ENCODE measurements at places on chromosomes 13 and 19. TPM values are rescaled to one million over a fixed set of nuclear protein-coding genes. Genes with fewer than 3 reads are reported as not detected.
A peak's percentile ranks its signal among the peaks of the same experiment; 100 is the strongest.

Gene RAB20
- 4.5 TPM for polyA plus RNA-seq

Gene PAN3
- 2.8 TPM for polyA plus RNA-seq

Gene ADGRE1
- polyA plus RNA-seq: 2.5 TPM

Gene ZNF548
- polyA plus RNA-seq: 16.5 TPM

Gene NCCRP1
- not detected for polyA plus RNA-seq

DNA sequence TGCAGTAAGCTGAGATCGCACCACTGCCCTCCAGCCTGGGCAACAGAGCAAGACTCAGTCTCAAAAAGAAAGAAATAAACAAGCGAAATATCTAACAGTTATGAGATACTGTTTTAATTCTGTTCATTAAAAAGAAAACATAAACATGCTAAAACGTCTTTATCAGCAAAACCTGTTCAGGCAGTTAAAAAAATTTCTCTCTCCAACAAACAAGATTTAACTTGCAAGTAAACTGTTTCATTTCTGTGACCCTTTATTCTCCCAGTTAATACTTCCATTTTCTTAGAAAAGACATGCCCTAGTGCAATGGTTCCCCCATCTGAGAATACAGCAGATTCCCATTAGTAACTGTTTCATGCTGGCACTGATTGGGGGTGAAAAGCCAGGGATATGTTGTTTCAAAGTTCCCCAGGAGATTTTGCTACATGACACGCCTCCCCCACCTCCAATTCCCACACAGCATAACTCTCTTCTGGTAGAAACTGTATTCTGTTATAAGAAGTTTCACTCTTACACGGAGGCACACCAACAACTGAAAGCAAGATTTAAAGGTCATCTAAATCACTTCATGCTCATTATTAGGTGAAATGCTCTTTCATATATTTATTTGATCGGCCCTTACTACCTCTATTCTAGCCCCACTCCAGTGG is 24.4 kb downstream of the ELF1 start:
- H3K27ac ChIP-seq: peak overlapping the region; percentile 93
- H3K4me3 ChIP-seq: peak overlapping the region; percentile 57
- DNase-seq: no peak
- H3K36me3 ChIP-seq: no peaks in the 10 kb centered on the region
- H3K27me3 ChIP-seq: no peaks in the 10 kb centered on the region

GRCh38 chr19:6038634-6039405 is 60.9 kb upstream of the RANBP3 start:
- H3K36me3 ChIP-seq: peaks cover 4% of the 10 kb centered on the region
- no peak for DNase-seq
- H3K4me1 ChIP-seq: no peaks in the 10 kb centered on the region
- H3K27me3 ChIP-seq: no peaks in the 10 kb centered on the region

DNA sequence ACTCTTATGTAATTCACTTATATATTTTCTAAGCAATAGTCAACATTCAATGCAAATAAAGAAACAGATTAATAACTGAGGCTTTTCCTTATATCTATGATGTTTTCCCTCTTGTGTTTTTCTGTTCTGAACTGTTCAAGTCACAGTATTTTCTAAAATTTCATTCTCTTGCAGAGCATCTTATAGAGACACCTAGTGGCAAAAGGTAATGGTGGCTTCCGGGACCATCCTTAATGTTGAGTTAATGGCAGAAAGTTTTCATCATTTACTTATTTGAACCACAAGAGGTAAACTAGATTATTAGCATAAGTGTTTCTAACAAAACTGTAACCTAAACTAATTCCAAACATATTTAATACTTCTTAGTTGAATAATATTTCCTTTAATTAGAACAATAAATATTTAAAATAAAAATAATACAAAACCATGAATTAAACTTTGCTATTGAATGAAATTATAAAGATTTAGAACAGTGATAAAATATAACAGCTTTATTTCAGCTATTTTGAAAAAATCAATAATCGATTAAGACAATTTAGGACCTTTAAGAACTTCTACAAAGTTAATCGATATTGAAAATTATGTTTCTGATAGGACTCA is 1.7 kb upstream of the SLITRK5 start:
- peaks cover 32% of the 10 kb centered on the region for H3K27me3 ChIP-seq
- H3K4me3 ChIP-seq: no peak overlapping the region
- no peak for DNase-seq
- H3K4me1 ChIP-seq: peaks cover 25% of the 10 kb centered on the region

DNA sequence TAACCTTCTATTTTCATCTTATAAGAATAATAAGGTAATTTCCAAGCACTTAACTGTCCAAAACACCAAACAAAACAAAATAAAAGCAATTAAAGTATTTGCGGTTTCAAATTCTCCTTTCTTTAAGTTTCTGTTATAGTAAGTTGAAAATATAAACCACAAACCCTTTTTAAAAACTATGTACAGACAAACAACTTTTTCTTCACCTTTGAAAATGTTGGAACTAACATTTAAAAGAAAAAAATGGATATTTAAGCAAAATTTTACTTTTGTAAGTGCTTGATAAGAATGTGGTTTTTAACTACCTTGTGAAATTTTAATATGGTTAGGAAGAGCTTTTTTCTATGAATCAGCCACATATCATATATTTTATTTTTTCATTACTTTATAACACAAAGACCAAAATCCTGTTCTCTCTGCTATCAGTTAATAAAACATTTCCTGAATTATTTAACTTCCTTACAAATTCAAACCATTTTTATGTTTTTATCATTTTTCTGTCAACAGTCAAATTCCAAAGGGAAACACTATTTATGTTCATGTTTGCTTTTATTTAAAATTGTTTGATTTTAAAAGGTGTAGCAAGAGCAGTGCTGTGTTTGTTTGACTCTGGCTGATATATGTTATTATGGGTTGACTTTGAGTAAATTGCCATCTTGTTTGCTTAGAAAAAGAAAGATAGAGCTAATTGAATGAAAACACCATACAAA is 554.1 kb upstream of the KLHL1 start:
- no peak overlapping the region for H3K4me3 ChIP-seq
- H3K27ac ChIP-seq: no peak overlapping the region
- H3K27me3 ChIP-seq: no peaks in the 10 kb centered on the region

DNA sequence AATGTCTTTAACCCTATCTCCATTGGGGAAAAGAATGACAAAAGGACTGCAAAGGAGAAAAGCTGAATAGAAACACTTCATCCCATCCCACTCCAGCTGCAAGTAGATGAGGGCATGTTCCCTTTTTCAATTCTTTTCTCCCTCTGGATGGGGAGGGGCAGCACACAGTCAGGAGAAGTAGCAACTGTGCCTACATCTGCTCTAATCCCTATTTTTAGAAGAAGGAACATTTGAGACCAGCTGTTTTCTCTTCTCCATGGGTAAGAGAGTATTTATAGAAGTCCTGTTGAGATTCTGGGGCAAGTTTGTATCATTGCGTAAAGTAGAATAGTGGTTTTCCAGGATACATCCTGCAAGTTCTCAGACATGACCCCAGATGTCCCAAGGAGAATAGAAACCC is 9.3 kb upstream of the GTF3A start:
- no peak for DNase-seq
- no peak overlapping the region for H3K27ac ChIP-seq
- no peaks in the 10 kb centered on the region for H3K4me1 ChIP-seq
- H3K27me3 ChIP-seq: no peaks in the 10 kb centered on the region
- no peaks in the 10 kb centered on the region for H3K36me3 ChIP-seq

DNA sequence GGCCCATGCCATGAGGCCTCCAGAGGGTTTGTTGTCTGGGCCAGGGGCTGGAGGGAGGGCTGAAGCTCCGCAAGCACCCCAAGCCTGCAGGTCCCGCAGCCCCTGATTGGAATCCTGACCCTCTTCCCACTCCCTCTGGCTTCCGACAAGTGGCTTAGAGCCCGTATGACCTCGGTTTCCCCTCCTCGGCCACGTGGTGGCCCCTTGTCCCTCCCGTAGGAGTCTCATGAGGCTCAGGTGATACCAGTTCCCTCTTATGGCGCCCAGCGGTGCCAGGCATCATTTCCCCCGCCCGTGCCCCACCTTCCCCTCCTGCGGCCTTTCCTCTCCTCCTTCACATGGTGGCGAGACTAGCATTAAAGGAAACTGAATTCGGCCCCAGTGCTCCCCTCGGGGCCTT is 6.1 kb downstream of the THOP1 start:
- no peak overlapping the region for H3K27ac ChIP-seq
- peaks cover 10% of the 10 kb centered on the region for H3K4me1 ChIP-seq
- H3K36me3 ChIP-seq: peaks cover 31% of the 10 kb centered on the region
- no peak for DNase-seq
- H3K4me3 ChIP-seq: no peak overlapping the region

GRCh38 chr19:55368701-55369563 is 1.3 kb downstream of the IL11 start:
- H3K4me1 ChIP-seq: peaks cover 18% of the 10 kb centered on the region
- peaks cover 54% of the 10 kb centered on the region for H3K27me3 ChIP-seq
- H3K4me3 ChIP-seq: no peak overlapping the region
- H3K27ac ChIP-seq: no peak overlapping the region

All from naive thymus-derived CD8-positive, alpha-beta T cell (primary cell).